ENCODE measurements at places on chromosomes 7 and 10.

DNA sequence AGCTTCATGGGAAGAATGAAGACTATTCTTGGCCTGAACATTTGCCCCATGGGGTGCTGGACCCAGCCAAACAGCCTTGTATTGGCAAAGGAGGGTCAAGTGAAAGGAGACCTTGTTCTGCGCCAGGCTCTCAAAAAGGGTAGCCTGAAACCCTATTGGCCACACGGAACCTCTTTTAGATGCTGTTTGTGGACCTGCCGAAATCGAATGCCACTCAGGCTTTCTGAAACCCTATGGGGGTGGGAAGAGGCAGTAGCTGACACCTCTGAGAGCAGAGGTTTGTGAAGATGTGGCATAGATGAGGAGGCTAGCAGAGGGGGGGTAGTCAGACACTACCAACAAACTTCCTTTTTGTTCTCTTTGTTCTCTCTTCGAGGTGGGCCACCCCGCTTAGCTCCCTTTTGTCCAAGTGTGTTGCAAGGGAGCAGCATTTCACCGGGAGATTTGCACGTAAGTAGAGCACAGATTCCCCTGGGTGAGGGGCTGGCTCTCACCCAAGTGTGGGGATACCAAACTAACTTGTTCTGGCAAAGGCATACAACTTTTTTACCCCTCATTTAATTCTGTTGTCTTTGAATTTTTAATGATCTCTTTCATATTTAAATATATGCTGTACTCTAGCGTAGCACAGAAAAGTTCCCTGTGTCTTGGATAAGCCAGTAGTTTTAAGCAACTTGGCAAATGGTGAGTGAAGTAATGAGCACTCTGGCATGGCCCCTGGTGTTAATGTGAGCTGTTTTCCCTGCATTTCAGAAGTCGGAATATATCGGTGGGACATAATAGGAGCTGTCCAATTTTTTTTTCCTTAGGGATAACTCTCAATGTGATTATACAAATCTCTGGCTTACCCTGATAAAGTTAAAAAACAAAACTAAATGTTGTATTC lies 107.7 kb downstream of the SEPTIN7 start:
- DNase-seq = no peak

GRCh38 chr7:78953726-78954363 lies 499.6 kb downstream of the MAGI2 start:
- no peak for DNase-seq

- DNase-seq = no peak
Measured at GRCh38 chr7:120916121-120916520, 34.5 kb upstream of the ING3 start.

GRCh38 chr10:109348324-109348723 lies 575.0 kb downstream of the XPNPEP1 start:
- no peak for DNase-seq

GRCh38 chr10:124450012-124450782 lies at the start of gene NKX1-2:
NKX1-2 (minus strand) TSS chr10:124450035; CDS start chr10:124449943, 92 bp downstream.
- DNase-seq = no peak

GRCh38 chr7:22563621-22564241 lies 63.7 kb upstream of the STEAP1B start:
- DNase-seq = no peak

- peak; percentile 45 for DNase-seq
Measured at GRCh38 chr10:12628964-12629766, 279.8 kb downstream of the CAMK1D start.

DNA sequence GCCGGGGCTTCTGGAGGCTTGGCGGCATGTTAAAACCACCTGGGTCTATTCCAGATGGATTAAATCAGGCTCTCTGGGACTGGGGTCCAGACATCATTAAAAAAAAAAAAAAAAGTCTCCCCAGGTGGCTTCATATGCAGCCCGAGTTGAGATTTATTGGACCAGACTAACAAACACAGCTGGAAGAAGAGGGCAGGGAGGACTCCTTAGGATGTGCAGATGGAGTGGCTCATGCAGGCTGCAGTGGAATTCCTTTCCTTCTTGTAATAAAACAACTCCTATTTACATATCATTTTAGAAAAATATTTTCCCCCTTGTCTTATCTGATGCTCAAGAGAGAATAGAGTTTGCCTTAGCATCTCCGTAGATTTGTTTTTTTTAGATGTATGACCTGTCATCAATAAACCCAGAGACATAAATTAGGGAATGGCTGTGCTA lies 238.1 kb downstream of the CAMK1D start:
- no peak for DNase-seq

GRCh38 chr10:124071141-124071540 lies 22.3 kb downstream of the CHST15 start:
- no peak for DNase-seq

GRCh38 chr7:49937608-49938007 lies 155.4 kb downstream of the ZPBP start:
- no peak for DNase-seq

DNA sequence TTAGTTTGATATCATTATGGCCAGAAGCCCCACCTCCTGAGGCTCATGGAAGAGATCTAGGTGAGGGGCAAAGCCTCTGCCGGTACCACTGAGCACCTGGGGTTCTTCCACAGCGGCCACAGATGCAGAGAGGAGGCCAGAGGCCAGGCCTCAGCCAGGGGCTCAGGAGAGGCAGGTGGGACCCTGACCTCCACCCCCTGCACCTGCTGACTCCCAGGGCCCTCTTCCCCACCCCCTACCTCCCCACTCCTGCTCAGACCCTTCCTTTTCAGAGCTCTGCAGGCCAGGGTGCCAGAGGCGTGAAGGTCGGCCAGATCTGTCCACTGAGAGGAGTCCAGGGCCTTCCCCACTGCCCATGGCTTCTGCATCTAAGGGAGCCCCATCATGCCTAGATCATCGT lies 178.7 kb upstream of the PPP2R2D start:
- DNase-seq = no peak

GRCh38 chr10:116287906-116288501 lies 15.0 kb upstream of the GFRA1 start:
- peak; percentile 52 for DNase-seq

- DNase-seq = peak; percentile 77
Measured at GRCh38 chr10:73413108-73413527, 740 bp downstream of the ANXA7 start.

- no peak for DNase-seq
Measured at GRCh38 chr7:151804756-151805155, 72.2 kb downstream of the PRKAG2 start.

DNA sequence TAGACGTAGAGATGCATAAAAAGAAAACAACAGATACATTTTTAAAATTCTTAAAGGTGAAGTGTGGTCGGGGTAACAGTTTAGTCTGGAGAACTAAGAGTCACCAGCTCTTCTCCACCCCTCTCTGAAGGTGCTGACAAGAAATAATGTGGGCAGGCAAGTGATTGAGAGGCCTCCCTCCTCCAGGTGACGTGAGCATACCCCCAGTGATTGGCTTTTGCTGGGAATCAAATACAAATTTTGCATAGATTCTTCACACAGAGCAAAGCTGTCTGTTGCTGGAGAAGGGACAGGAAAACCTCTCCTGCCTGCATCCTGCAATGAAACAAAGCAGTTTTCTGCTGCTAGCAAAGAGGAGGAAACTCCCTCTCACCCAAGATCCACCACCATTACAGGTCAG lies 115.0 kb downstream of the DGKB start:
- DNase-seq = no peak

DNA sequence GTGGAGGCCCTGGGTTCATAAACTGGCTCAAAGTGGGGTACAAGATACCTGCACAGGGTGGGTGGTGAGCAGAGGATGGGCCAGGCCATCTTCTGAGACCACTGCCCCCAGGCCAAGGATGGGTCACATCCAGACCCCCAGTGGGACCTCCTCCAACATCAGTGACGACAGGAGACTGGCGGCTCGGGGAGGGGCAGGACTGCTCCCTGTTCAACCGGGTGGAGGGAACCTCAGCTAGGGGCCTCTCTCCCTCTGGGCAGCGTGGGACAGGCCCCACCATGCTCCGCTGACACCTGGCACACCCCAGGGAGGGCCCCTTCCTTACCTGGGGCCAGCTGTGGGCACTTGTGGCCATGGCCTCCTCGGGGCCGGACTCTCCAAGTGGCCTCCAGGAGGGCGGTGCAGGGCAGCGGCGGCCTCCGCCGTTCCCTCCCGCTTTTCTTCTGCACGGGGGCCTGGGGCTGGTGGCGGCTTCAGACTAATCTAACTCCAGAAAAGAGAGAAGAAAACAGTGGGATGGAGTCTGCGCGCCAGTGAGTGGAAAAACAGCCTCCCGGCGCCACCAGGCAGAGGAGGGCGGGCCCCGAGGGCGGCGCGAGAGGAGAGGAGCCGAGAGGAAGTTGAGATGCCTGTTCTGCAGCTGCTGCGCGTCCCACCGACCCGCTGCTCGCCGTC lies at the start of gene CALHM2:
TSS of gene CALHM2 (minus strand) at position 540 of the 675 bp plus-strand sequence. CDS start 2,429 bp downstream, outside the sequence.
- DNase-seq = no peak

GRCh38 chr7:27091941-27092818 lies 3.6 kb downstream of the HOXA1 start:
- DNase-seq = no peak

DNA sequence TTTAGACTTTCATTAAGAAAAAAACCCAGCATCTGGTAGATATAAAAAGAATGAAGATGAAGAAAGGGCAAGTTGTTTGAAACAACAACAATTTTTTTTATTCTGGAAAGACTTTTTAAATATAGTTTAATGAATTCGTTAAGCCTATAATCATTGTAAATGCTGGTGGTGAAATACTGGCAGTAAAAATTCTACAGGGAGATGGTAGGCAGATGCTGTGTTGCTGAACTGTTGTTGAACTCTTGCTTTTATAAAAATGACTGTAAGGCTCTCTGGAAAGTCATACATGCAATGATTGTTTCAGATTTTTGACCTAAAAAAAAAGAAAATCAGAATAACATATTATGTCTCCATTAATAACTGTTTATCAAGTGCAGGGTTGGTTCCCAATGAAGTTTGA lies 39.0 kb downstream of the SCIN start:
- DNase-seq = no peak

DNA sequence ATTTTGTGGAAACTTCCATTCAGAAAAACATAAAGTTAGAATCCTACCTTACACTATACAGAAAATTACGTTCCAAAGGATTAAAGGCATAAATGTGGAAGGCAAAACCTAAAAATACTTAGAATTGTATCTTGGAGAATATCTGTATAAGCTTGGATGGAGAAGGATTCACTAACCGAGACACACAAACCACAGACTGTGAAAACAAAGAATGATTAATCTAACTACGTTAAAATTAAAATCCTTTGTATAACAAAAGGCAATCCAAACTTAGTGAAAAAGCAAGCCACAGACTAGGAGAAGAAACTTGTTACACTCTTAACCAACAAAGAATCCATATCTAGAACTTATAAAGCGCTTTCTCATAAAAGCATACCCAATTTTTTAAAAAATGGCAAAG lies 678.8 kb downstream of the INHBA start:
- DNase-seq = no peak

DNA sequence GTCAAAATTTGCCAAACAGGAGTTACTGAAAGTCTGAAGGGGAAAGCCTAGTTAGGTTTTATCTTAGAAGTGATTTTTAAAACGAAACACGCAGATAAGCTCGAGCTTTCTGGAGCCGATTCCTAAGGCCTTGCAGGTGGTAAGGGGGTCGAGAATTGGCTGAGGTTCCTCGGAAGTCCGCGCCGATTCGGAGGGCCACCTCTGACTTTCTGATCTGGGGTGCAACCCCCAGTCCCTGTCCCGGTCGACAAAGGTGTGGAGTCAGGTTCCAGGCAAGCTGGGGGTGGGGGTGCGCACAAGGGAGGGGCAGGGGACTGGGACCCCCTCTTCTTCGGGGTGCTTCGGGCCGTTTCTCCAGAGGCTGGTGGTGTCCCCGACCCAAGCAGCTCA lies 701 bp upstream of the CUL1 start:
- no peak for DNase-seq

- DNase-seq = no peak
Measured at GRCh38 chr7:34889951-34890350, 147.3 kb downstream of the DPY19L1 start.

- DNase-seq = no peak
Measured at GRCh38 chr10:30270247-30270646, 78.8 kb downstream of the MTPAP start.

GRCh38 chr10:114367351-114368056 lies 36.8 kb downstream of the AFAP1L2 start:
- DNase-seq = no peak

DNA sequence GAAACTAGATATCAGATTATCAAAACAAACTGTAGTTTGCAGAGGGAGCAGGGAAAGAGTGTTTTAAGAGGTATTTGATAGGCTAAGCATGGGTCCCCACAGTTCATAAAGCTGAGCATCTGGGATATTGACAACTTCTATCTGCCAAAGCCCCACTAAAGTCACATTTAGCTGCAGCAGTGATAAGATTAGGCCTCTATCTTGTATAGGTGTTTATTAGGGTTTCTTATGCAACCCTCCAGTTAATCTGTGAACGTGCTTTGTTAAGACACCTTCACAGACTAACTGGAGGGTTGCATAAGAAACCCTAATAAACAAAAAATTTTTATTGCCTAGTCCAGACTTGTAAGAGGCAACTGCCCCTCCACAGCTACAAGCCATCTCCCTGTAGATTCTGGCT lies 78.0 kb downstream of the CYP51A1 start:
- no peak for DNase-seq

DNA sequence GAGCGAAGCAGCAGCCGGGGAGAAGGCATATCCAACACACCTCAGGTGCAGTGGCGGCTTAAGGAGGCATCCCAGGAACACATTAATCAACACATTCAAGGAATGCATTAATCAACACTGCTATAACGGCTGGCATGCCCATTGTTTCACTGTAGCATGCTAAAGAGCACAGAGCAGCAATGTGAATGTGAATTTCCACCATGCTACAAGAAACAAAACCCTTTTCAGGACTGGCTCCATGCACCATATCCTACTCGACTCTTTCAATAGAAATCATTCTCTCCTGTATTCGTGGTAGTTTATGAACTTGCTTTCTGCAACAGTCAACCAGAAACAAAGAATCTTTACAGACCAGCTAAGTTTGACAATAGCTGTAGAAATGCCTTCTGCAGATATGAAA lies 149.0 kb downstream of the NRCAM start:
- no peak for DNase-seq

DNA sequence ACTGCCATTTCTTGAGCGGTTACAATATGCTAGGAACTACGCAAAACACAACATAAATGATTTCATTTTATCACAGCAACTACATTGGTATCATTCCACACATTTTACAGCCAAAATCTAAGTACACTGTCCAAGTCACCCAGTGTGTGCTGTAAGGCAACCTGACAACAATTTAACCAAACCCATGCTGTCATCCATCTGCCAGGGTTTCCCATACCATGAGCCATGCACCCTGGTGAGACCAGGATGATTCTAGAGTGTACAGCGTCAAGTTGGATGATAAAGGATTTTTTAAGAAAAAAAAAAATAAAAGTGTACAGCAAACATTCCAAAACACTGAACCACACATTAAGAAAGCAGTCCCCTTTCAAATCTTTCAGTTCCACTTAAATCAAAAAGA lies 52.9 kb downstream of the PIK3AP1 start:
- DNase-seq = no peak
